Activated T-cell treated with anti-CD3 and anti-CD28 coated beads for 4 hours (primary cell): ENCODE measurements at places on chromosomes 13 and 19.
A peak's percentile ranks its signal among the peaks of the same experiment; 100 is the strongest.

DNA sequence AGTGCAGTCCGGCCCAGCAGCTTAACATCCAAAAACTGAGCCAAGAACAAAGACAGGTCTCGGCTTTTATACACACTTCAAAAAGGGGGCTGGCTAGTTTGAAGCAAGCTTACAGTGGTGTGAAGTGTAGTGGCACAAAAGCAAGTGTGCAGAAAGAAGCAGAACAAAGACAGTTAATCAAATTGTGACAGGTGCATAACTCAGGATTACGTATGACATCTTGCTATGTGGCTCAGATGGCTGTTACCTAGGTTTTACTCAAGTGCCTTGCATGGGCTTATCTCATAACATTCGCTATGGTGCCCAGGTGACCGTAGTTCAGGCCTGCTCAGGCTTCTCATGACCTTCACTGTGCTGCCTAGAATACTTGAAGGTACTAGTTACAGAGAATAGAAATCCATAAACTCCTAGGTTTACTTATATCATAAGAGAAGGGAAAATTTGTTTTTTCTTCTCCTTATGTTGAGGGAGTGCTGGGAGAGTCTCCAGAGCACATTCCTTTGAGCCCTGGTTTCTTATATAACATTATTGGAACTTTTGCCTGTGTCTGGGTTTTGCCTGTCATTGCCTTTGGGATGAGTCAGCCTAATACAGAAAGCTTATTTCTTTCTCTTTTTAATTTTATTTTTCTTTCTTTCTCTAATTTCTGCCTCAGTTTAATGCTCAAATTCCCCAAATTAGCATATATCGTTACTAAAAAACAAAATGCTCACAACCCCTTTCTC is 1629.1 kb upstream of the PCDH20 start:
- no peak for DNase-seq

- no peak for DNase-seq
These were observed 2.1 kb downstream of the C19orf12 start for GRCh38 chr19:29712744-29713516.

DNA sequence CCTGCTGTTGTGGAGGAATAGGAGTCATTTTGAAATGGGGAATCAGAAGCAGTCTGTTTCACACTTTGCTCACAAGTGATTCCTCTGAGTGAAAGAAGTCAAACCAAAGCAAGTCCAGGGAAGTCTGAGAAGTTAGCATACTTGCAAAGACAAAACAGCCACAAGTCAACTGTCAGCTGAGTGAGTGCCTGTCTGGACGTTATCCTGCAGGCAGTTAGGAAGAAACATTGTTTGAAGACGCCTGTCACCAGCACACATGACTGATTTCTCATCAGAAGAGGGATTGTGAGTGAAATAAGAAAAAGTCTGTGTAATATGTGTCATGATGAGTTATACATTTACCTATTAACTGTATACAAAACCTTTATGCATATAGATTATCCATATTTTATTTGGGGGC is 153.5 kb downstream of the KCNRG start:
- no peak for DNase-seq

GRCh38 chr13:67549331-67549730 is 319.2 kb upstream of the PCDH9 start:
- no peak for DNase-seq

DNA sequence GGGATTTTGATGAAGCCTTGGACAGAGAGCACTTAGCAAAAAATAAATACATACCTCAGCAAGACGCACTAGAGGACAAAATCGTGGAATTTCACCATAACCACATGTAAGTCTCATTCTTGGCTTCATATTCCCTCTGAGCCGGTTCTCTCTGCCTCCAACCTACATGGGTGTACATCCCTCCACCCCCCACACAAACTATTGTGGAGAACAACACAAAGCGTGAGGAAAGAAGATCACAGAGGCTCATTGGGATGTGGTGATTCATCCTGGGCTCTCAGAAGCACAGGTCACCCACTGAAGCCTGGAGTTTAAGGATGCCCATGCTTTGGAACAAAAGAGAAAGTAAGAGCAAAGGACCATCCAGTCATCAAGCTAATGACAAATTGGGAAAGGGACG is 192.2 kb downstream of the STK24 start:
- no peak for DNase-seq

GRCh38 chr13:105441051-105441750 is 1094.3 kb downstream of the EFNB2 start:
- DNase-seq, result no peak

GRCh38 chr19:55145232-55145631 is 3.8 kb downstream of the TNNT1 start:
- no peak for DNase-seq

GRCh38 chr13:27065582-27065981 is 106.0 kb downstream of the USP12 start:
- DNase-seq, result no peak

GRCh38 chr13:94138831-94139230 is 340.7 kb downstream of the DCT start:
- no peak for DNase-seq

- DNase-seq, result no peak
These were observed 980 bp downstream of the BCKDHA start for GRCh38 chr19:41398598-41398997.

DNA sequence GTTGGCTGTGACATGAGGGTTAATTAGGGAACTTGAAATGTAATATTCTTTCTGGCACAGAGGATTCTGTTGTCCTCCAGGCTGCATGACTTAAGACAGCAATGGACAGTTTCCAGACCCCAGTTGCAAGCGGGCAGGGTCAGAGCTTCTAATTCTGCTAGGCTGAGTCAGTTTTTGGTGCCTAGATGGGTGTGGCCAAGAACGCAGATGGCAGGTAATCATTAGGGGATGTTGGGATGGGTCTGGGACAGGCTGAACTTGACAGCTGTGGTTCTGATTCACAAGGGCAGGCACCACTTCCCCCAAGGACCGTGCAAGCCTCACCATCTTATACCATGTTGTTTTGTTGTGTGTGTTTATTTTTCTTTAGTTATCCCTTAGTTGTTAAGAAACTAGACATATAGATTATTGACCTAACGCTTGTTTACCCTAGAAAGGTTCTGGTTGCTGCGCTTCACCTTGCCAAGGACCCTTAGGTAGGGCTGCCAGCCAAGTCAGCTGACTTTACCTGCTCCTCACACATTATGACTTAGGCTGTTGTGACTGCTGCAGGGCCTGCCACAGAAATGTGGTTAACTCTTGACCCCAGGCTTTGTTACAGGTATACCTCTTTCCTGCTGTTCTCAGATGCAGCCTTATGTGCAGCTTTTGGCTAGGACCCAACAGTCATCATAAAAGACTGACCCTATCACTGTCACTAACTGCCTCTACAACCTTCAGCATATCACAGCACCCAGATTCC is 117.7 kb upstream of the KLF12 start:
- no peak for DNase-seq

DNA sequence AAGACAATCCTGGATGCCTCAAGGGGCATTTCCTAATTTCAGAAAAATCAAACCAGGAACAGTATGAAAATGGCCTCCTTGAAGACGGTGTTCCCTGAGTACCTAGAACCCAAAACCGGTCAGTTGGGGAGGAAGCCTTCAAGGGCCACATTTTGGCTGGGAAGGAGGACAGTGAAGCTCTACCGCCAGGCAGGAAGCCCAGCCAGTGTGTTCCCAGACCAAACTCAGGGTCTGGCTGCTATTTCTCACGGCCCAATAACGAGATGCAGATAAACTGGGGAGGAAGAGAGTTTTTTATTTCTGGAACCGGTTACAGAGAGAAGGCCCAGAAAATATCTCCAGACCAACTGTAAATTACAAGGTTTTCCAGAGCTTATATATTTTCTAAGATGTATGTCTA is 24.3 kb upstream of the CEACAM21 start:
- DNase-seq, result no peak

DNA sequence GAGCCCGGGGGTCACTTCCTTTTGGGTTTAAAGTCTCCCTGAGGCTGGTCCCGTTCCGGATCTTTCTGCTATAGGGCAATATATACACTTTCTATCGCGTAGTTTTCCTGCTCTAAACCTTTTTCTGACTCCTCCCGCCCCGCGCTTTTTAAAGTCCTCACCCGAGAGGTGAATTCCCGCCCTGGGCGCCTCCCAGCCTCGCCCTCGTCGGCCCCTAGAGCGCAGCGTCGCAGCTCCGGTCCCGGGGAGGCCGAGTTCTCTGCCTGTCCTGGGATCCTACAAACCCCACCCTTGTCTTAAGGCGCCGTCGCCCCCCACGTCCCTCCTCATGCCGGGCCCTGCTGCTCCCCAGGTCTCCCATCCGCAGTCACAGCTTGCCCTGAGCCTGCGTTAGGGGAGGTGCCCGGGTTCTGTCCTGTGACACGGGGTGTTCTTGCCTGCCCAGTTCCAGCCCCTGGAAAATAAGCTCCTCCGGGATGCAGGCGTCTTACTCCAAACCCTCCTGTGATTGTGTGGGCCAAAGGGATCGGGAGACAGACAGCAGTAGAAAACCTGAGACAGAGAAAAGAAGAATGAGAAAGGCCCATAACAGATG is 491 bp downstream of the ZNF525 start:
- DNase-seq, result no peak

GRCh38 chr13:21309542-21310172 is 133.2 kb downstream of the MRPL57 start:
- DNase-seq, result no peak

GRCh38 chr19:54502518-54503048 is at the start of gene LAIR2:
Gene LAIR2 (plus strand): TSS chr19:54502831. CDS start chr19:54502919, 88 bp downstream.
- DNase-seq, result no peak

- DNase-seq, result no peak
These were observed 14.2 kb downstream of the ZNF473 start for GRCh38 chr19:50039968-50040367.

GRCh38 chr19:5967994-5968430 is 9.9 kb downstream of the RANBP3 start:
- DNase-seq, result peak; percentile 48

DNA sequence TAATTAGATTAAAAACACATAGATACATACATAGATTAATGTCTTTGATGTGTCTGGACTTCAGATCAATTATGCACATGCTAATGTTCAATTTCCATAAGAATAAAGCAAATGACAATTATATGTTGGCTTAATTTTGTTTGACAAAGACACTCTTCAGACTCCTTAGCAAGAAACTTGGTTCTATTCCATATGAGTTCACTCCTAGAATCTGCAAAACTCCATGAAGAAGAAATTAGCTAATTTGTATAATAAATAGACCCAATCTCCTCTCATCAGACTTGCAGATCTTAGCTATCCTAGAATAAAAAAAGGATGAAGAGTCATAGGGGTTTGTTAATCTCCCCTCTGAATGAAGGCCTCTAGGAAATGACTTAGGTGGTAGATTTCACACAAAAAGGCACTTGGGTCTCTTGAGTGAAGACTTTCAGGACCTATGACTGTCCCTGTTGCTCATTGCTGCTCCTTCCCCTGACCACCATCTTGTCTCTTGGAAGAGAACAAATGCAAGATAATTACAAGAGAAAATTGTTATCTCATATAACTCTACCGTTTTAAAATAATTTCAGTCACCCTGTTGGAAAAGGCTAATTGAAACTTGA is 302.2 kb downstream of the EFNB2 start:
- no peak for DNase-seq

DNA sequence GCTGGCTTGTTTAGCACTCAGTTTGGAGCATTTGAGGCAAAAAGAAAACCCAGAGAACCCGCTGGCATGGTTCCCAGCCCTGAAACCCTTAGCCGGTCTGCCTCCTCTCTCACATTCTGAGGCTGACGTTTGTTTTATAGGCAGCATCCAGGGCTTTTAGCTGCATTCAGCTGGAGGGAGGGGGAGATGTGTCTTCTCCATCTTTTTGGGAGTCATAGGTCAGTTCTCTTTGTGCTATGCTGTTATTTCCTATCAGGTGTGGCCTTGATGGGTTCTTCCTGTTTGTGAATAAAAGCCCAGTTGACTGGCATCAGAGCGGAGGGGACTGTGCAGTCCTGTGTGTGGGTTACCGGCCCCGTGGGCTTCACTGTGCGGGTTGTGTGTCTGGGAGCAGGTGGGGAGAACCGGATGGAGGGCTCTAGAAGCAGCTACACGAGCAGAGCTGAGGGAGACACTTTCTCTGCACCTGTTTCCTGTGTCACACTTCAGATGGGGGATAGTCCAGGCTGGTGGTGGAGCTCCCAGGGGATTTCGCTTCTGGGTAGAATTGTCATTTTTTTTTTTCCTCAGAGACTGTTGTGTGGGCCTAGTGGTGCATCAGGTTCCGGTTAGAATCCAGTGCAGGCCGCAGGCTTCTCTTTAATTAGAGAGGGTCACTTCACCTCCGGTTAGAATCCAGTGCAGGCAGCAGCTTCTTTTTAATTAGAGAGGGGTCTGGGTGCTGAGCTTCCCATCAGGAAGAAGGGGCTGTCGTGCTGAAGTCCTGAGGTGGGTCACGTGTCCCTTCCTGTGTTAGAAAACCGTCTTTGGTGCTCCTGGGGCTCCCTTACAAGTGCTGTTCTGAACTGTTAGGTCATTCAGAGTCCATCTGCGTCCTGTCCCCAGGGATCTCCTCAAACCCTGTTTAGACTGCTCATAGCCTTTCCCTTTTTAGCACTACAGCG is 69.6 kb downstream of the ARHGEF7 start:
- peak; percentile 19 for DNase-seq

GRCh38 chr13:89514534-89515312 is 1832.8 kb upstream of the MIR17HG start:
- no peak for DNase-seq

- DNase-seq, result no peak
These were observed 736 bp downstream of the SMAD9 start for GRCh38 chr13:36919171-36919832.

GRCh38 chr19:3975637-3976087 is 4.8 kb upstream of the DAPK3 start:
- DNase-seq, result no peak

DNA sequence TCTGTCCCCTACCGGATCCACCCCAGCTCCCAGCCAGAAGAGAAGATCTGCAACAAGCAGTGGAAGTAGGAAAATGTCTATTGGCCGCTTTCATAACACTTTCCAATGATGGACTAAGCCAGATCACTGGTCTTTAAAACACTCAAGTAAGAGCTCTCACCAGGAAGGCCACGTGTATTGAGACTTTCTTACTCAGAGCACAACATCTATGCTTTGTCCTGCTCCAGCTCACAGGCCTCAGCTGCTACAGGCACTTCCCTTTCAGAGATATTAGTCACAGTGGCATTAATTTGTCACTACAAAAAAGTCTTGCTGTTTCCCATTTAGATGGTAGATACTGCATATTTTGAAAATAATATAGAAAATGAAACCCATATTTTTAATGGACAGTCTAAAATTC is 164.2 kb downstream of the ABCC4 start:
- DNase-seq, result no peak

GRCh38 chr19:45420871-45421270 is 2.8 kb downstream of the ERCC1 start:
- DNase-seq, result no peak

GRCh38 chr13:56923626-56924140 is 217.0 kb upstream of the PRR20A start:
- no peak for DNase-seq

- no peak for DNase-seq
These were observed at the start of gene SLC6A16 for GRCh38 chr19:49324801-49325576. Gene SLC6A16 (minus strand): TSS chr19:49325191. CDS start chr19:49311347, 13,844 bp downstream.

DNA sequence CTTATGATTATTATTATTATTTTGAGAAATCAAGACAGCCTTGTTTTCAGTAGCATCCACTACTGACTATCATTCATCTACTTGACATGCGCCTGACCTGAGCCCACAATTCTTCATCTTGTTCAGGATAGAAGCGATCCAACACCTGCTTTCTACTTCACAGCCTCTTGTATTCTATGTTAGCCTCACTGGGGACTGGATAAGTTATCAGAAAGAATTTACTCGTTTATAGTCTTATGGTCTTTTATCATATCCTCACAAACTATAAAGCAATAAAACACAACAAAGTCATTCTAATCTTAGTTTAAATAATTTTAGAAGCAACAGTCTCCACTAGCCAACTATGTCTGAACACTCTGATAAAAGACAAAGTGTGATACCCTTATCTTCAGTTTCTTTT is 436.0 kb upstream of the ARGLU1 start:
- DNase-seq, result no peak
